Right forelimb (tissue), 1 donor: ENCODE measurements at places on chromosomes 16 and 17.

DNA sequence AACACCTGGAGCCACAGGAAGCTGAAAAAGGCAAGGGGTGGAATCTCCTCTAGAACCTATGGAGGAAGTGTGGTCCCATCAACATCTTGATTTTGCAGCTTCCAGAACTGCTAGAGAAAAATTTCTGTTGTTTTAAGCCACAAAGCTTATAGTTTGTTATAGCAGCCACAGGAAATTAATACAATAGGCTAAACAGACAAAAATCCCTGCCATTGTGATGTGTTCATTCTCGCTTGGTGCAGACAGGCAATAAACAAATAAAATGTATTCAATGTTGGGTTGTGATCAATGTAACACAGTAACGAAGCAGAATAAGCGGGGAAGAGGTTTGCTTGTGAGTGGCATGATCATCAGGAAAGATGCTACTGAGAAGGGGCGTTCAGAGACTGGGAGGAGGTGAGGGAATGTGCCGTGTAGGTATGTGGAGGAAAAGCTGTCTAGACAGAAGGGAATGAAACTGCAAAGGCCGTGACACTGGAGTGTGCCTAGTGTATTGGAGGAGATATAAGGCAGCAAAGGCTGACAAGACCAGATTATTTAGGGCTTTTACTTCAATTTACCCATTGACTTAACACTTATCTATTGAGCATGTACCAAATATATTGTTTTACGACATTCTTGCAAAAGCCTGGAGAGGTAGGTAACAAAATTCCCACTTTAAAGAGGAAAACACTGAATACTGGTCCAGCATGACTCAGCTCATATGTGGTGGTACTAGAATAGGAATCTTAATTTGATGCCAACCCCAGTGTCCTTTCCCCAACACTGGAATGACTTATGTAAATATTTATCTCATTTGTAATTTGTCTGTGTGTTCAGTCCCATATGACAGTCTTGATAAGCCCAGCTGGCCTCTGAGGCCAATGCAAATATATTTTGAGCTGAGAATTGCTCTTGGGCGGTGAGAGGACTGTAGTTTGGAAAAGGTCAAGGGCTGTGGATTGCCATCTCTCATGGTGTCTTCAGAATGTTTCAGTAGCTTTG, 375.9 kb downstream of the CDH13 start:
- DNase-seq: no peak

GRCh38 chr17:65023791-65024190, 32.7 kb downstream of the GNA13 start:
- DNase-seq: no peak

- DNase-seq: no peak
Observed at GRCh38 chr16:66658143-66658859, 38.2 kb downstream of the CMTM4 start.

- DNase-seq: no peak
Observed at GRCh38 chr16:89577055-89577759, 1.6 kb downstream of the CPNE7 start.
